ENCODE measurements at places on chromosomes 11 and 22.

- no peak for DNase-seq
Observed at GRCh38 chr11:104098132-104098531, 61.7 kb downstream of the DDI1 start.

DNA sequence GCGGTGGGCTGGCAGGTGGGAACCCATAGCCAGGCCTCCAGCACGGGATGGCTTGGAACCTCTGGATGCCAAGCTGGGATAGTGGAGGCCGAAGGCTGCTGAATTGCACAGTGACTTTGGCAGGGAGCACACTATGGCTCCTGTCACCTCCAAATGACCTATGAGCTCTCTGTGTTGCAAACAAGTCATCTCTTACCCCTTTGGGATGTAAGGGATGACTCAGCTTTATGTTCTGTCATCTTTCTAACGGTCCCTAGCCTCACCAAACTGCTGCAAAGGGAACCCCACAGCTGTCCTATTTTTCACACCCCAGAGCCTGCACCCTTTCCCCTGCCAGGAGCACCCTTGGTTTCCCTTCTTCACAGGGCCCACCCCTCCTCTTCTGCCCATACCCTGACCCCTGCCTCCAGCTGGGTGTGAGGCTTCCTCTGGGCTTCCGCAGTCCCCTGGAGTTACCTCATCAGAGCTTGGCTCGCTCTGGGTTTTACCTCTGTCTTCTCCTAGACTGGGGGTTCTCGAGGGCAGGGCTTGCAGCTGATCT is 2.7 kb upstream of the SCUBE1 start:
- DNase-seq = no peak

DNA sequence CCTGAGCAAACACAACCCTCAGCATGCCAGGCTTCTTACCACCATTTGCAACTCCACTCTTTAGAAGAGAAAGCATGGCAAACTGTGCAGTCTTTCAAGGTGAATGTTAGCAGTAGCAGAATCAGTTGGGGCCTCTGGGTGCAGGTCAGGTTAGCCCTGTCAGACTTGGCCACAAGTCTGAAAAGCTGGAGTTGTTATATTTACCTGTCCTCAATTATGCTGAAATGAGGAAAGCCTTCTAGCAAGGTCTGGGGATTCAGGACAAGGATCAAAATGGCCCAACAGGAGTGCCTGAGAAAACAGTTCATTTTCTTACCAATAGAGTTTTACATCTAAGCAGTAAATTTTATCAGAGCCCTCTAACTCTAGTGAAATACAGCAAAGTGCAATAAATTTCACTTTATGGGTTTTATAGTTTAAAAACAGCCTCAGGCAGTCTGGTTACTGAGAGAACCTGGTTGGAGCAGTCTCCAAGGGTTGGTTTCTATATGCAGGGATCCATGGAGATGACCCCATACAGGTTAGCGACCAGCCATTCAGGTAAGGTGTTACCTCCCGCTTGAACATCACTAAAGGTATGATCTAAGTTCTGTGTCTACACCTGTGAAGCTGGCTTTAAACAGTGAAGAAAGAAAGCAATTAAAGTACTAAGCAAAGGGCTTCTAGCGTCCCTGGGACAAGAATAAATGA is 212.5 kb upstream of the MPPED2 start:
- DNase-seq = no peak

GRCh38 chr11:15341587-15341986 is 226.9 kb downstream of the INSC start:
- no peak for DNase-seq

DNA sequence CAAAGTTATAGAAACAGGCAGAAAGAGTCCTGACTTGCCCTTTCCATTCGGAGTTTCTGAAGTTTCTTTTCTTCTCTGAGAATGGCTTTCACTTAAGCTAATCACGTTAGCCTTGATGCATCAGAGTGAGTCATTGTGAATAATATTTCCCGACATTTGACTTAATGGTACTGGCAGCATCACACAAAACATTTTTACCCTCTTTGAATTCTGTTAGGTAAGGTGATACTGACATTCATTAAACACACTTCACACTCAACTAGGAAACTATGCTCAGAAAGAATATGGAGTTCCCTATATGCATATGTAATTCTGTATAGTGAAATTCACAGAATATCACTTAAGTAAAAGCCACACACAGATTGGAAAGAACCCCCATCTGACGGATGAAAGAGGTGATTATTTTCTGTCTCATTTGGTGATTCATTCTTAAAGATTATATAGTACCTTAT is 120.8 kb upstream of the ARHGAP20 start:
- DNase-seq = no peak

GRCh38 chr11:133988686-133989410 is 32.1 kb upstream of the IGSF9B start:
- DNase-seq = no peak
